ENCODE measurements at places on chromosomes 5 and 9.

GRCh38 chr9:121489344-121489743 is 10.3 kb downstream of the GGTA1 start:
- no peak for DNase-seq

GRCh38 chr9:138007566-138007917 is 130.0 kb downstream of the CACNA1B start:
- no peak for DNase-seq

DNA sequence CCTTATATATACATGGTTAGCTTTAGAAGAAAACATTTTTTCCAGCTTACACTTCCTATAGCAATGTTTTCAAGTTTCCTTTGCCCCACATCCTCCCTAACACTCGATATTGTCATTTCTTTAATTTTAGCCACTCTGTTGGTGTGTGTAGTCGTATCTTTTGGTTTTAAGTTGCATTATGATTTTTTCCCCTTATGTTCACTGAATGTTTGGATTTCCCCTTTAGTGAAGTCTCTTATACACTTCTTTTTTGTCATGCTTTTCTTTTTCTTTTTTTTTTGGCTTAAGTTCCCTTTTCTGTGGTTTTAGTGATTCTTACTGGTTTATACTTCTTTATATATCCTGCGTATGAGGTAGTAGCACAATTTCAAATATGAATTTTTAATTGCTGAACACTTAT is 58.8 kb downstream of the KDM4C start:
- DNase-seq = no peak

GRCh38 chr9:37324261-37324683 is 98.2 kb upstream of the GRHPR start:
- no peak for DNase-seq

DNA sequence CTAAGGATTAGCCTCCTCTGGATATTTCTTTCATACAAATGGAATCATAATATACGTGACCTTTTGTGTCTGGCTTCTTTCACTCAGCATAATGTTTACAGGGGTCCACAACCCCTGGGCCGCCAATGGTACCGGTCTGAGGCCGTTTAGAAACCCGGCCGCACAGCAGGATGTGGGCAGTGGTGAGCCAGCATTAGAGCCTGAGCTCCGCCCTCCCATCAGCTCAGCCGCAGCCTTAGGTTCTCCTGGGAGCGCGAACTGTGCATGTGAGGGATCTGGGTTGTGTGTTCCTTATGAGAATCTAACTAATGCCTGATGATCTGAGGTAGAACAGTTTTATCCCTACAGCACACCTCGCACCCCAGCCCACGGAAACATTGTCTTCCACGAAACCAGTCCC is 229.7 kb downstream of the ICE1 start:
- no peak for DNase-seq

- no peak for DNase-seq
Observed at GRCh38 chr9:38227656-38228055, 158.6 kb upstream of the SHB start.

- DNase-seq = no peak
Observed at GRCh38 chr5:112697833-112698232, 39.9 kb upstream of the APC start.

- DNase-seq = no peak
Observed at GRCh38 chr9:132833550-132834121, 44.4 kb downstream of the AK8 start.

DNA sequence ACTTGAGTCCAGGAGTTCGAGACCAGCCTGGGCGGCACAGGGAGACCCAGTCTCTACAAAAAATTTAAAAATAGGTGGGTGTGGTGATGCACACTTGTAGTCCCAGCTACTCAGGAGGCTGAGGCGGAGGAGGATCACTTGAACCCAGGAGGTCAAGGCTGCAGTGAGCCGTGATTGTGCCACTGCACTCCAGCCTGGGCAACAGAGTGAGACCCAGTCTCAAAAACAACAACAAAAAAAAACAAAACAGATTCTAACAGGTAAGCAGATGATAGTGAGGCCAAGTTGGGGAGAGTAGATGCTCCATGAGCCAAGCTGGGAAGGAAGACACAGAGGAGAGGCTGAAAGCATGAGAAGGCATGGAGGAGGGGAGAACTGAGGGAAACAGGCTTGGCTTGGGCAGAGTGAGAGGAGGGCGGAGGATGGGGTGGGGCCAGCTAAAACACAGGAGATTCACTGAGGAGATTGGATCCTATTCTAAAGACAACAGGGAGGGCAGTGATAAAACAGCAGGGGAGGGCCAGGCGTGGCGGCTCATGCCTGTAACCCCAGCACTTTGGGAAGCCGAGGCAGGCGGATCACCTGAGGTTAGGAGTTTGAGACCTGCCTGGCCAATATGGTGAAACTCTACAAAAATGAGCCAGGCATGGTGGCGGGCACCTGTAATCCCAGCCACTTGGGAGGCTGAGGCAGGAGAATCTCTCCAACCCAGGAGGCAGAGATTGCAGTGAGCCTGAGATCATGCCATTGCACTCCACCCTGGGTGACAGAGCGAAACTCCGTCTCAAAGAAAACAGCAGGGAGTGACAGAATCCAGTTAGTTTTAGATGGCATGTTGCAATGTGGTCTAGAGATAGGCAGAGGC is 8.4 kb downstream of the RPS14 start:
- no peak for DNase-seq

DNA sequence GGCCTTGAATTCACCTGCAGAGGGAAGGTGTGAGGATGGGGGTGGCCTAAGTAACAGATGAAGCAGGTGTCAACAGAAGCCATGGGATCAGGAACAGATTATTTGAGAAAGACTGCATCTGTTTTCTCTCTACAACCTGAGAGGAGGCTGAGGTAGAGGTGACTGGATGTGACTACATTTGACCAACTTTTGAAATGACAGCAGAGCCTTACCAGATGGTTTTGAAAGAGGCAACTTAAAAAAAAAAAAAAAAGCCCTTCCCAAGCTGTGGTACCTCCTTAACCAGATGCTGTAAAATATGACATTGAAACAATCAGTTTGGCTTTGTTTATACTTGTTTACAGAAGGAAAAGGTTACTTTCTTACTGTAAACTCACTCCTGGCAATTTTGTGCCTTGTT is 108.6 kb downstream of the TRIO start:
- DNase-seq = no peak

GRCh38 chr5:32503261-32503660 is 58.7 kb upstream of the ZFR start:
- DNase-seq = no peak

GRCh38 chr9:114774524-114774923 is 31.3 kb downstream of the TNFSF15 start:
- no peak for DNase-seq

DNA sequence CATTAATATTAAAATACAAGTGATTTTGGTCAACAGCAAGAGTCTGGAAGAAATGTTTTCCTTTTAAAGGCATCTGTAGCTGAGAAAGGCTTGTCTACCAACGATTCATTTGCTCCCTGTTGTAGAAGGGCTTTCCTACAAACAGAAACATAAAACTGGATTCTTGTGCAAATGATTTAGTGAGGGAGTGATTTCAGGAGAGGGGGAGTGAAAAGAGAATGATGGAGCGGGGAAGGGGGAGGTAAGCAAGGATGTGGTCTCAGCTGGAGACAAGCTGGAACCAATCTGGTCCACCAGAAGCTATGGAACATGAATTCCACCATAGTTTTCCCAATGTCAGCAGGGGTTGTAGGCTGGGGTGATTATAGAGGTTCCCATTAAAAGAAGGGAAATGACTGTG is 196.3 kb downstream of the FBXO4 start:
- DNase-seq = no peak

- DNase-seq = no peak
Observed at GRCh38 chr5:135030123-135030955, 3.7 kb downstream of the PITX1 start.

DNA sequence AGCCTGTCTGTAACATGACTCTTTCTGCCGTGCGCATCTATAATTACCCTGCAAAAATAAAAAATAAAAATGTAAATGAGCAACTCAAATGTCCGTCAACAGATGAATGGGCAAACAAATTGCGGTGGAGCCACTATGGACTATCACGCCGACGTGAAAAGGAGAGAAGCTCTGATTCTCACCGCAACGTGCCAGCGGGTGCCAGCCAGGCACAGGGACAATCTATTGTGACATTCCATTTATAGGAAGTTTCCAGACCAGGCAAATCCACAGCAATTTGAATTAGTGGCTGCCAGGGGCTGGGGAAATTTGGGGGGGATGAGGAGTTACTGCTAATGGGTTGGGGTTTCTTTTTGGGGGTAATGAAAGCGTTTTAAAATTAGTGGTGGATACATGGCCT is 96.8 kb downstream of the VAV2 start:
- no peak for DNase-seq

GRCh38 chr5:60399507-60399906 is 300.5 kb downstream of the DEPDC1B start:
- no peak for DNase-seq

DNA sequence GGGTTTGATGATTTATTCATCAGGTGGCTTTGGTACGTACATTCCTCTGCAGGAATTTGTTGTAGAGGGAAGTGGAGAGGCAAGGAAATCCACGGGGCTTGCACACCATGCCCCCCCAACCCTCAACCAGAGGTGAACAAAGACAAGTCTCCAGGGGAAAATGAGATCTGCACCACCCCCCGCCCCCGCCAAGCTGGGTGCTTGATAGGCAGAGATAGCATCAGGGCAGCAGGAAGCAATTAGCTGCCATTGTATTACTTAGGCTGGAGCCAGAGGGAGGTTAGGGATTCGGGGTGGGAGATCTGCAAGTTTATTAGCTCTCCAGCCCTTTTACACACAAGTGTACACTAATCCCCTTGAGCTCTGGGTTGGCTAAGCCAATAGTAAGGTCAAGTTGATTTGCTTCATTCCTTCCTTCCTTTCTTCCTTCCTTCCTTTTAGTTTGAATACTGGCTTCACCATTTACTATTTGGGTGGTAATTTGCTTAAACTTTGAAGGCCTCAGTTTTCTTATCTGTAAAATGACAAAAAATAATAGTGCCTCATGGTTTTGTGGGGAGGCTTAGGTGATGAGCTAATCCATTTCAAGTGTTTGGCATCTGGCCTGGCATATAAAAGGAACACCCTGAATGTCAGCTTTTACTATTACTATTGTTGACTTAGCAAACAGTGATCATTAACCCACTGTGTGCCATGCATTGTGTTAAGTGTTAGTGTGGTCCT is 34.1 kb downstream of the SPRY4 start:
- DNase-seq = no peak

- DNase-seq = no peak
Observed at GRCh38 chr5:61622156-61622555, 290.1 kb downstream of the ZSWIM6 start.

- no peak for DNase-seq
Observed at GRCh38 chr5:96663608-96664007, 1.4 kb downstream of the CAST start.

DNA sequence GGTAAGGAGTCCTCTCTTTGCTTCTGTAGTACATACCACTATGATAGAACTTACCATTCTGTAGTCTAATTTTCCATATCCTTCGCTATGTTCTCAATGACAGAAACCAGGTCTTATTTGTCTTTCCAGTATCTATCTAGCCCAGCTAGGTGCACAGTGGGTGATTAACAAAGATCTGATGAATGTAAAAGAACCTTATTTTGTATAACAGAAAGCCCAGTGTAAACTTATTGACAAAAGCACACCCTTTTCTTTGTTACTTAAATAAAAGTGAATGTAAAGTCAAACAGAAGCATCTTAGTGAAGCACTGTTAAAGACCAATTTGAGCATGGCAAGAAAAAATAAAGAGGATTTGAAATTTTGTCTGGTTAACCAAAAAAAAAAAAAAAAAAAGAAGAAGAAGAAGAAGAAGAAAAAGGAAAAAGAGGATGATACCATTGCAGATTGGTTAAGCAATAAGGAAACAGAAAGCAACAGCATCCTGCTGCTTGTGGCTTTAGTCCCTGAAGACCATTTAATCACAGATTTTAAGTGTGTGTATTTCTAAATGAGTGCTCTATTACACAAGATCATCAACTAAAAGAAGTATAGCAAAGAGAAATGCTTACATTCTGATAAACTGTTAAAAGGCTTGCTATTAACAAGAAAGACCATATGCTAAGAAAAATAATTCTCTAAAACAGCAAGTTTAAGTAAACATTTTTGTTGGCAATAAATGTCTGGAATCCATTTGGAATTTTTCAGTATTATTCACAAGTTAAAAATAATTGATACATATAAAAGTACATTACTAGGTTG is 21.2 kb downstream of the MEGF9 start:
- DNase-seq = no peak

- no peak for DNase-seq
Observed at GRCh38 chr9:128384801-128385495, 13.8 kb downstream of the URM1 start.

DNA sequence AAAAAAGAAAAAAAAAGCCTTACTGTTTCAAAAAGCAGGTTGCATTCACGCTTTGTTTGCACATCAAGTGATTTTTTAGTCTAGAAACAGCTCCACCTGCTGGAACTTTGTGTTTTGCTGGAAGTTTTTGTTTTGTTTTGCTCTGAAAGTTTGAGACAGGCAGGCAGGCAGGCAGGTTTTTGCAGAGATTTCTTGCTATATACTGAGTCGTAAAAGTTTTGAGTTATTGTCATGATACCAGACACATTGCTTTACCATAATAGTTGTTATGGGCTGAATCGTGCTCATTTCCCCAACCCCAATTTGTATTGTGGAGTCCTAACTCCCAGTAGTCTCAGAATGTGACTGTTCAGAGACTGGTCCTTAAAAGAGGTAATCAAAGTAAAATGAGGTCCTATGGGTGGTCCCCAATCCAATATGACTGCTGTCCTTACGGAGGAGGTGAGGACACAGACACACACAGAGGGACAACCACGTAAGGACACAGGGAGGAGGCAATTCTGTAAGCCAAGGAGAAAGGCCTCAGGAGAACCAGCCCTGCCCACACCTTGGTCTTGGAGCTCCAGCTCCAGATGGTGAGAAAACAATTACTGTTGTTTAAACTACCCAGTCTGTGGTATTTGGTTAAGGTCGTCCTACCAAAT is 20.9 kb downstream of the OR2Y1 start:
- DNase-seq = no peak

DNA sequence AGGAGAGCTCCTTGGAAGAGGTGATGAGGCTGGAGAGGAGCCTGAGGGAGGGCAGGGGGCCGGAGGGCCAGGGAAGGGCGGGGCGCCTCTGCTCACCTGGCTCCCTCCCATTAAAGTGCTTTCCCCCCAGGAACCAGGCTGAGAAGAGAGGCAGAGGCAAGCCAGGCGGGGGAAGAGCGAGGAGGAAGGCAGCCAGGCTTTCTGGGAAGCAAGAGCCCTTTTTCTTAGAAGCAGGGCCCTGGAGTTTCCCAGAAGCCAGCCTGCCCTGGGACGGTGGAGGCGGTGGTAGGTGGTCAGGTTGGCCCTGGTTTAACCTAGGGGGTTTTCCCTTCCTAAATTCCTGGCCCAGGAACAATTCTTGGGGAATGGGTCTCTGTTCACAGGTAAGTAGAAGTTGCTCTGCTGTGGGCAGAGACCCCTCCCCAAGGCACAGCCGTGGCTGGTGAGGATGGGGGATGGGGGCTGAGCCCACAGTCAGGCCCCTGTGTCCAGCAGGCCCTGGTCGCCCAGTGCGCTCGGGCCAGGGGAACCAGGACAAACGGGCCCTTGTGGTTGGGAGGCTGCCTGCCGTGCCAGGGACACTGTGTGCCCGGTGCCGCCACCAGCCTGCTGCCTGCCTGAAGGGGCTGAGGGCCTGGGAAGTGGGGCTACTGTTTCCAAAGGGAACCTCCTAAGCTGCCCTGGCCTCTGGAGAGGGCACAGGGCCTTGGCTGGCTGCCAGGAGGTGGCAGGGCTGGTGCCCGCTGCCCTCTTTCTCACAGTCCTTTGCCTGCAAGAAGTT is 16.6 kb upstream of the RALGDS start:
- no peak for DNase-seq
